ENCODE measurements at places on chromosomes 12 and 14.
A peak's percentile ranks its signal among the peaks of the same experiment; 100 is the strongest.

- no peak for DNase-seq
These were observed 60.6 kb downstream of the ARL6IP4 start for GRCh38 chr12:123041042-123041531.

GRCh38 chr14:58193542-58193941 is 6.4 kb upstream of the ACTR10 start:
- DNase-seq = no peak

- DNase-seq = no peak
These were observed 184.6 kb upstream of the TMEM260 start for GRCh38 chr14:56394826-56395530.

DNA sequence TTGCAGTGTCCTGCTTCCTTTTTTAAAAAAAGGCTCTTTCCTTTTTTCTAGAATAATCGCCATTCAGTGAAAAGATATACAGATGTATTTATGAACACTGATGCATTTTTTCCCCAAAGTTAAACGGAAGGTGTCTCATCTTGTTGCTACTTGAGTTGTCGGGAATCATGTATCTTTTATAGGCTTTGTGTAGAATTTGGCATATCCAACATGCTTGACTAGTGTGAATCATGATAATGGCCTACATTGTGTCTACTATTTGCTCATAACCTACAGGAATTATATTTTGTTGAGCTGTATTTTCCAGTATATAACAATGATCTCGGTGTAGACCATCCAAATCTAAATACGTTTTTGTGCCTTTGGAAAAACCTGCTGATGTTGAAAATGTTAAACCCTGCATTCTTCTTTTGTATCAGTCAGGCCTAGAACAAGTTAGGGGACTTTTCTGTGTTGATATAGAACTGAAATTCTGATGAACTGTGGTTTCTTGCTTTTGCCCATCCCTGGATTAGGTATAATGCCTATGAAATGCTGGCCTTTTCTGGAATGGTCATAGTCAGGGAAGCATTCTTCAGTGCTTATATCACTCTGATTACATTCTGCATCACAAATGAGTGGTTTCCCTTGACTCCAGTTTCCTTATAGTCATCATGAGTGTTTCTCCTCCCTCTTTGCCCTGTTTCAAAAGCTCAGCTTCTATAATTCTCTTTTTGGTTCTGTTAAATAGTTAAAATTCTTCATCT is 10.8 kb downstream of the BMAL2 start:
- DNase-seq = no peak

DNA sequence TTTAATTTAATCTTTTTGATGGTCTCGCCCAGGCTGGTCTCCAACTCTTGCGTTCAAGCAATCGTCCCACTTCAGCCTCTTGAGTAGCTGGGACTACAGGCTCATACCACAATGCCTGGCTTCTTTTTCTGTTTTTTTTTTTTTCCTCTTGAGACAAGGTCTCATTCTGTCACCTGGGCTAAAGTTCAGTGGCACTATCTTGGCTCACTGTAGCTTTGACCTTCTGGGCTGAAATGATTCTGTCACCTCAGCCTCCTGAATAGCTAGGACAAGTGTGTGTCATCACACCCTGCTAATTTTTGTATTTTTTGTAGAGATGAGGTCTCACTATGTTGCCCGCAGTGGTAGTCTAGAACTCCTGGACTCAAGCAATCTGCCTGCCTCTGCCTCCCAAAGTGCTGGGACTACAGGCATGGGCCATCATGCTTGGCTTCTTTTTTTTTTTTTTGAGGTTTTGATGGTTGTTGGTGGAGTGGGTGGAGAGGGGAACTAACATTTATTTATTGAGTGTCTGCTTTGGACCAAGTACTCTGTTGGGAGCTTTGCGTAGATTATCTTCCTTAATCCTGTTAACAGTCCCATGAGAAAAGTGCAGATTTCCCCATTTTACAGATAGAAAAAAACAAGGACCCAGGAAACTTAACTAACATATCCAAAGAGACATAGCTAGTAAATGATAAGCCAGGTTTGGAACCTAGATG is 102.0 kb downstream of the DIP2B start:
- DNase-seq = no peak

DNA sequence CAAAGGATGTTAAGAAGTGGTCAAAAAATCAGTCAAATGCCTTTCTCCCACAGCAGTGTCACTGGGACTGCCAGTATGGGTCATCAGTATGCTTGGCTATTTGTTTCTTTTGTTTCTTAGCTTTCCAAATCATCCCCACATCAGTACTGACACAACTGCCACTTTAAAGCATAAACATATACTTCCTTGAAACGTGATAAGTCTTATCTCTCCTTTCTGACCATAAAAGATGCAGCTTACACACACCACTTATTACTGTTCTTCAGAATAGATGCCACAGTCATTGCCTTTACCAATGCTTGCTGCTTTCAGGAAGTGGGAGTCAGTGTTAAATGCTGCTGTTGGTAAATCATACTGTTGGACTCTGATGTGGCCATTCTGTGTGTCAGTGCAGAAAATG is 18.6 kb upstream of the GARIN2 start:
- no peak for DNase-seq

DNA sequence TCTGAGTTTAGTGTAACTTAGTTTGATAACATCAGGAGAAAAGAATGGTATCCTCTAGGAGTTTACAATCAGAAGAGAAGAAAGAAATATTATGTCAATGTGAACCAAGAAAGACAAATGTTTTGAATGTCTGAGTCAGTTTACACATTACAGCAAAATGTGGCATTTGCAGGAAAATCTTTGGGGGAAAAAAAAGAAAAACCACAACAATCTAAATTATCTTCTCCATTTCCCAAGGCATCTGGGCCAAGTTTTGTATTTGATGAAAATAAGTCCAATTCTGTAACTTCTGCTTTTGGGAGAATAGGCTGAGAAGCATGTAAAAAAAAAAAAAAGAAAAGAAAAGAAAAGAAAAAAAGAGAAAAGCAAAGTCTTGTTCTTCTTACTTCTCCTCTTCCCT is 58.8 kb upstream of the FLRT2 start:
- DNase-seq = no peak

- DNase-seq = no peak
These were observed 293.0 kb upstream of the TBX3 start for GRCh38 chr12:114976959-114977358.

DNA sequence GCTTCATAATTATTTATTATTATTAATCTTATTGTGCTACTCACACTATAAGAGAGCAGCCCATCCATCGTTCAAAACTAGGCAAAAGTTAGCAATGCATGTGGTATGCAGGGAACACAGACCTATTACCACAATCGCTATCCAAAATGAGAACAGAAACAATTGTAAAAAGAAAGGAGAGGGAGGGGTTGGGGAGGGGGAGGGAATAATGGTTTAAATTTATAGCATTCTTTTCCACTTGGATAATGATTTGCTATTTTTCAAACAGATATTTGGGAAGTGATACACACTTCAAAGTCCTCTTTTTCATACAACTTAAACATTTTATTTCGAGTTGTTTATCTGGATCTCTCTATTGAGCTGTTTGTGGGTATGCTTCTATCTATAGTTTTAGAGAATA is 248.6 kb upstream of the SOX5 start:
- DNase-seq = no peak

DNA sequence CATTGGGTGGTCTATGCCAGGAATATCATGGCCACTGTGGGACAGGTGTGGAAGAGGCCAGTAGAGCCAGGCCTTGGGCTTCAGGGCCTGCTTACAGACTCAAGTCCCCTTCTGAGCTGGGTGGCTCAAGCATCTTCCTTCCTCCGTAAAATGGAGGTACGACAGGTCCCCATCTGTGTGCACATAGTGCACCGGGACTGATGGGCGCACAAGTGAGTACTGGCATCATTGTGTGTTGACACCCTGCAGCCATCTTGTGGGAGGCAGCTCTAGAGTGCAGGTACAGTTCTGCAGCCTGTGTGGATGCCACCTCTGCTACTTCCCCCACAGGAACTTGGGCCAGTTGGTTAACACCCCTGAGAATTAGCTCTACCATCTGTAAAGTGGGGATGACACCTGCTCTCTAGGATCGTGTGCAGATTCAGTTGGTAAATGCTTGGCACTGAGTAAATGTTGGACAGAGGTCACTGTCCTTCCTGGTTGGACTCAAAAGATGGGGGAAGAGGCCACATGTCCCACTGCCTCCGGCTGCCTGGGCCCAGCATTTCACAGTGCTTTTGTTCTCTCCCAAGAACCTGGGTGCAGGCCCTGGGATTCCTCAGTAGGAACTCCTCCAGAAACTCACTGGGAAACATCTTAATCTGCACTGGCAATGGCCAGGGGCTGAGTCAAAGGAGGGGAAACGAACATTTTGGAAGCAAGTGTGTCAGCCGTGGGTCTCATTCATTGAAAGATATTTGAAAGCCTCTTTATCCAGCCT is 70.6 kb downstream of the C14orf132 start:
- DNase-seq = no peak

DNA sequence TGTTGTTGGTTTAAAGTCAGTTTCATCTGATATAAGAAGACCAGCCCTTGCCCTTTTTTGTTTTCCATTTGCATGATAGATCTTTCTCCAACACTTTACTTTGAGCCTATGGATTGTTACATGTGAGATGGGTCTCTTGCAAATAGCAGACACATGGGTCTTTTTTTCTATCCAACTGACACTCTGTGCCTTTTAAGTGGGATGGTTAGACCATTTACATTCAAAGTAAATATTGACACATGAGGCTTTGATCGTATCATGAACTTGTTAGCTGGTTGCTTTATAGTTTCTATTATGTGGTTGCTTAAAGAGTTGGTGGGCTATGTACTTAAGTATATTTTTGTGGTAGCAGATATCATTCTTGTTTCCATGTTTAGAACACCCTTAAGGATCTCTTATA is 213.4 kb upstream of the G2E3 start:
- DNase-seq = no peak

DNA sequence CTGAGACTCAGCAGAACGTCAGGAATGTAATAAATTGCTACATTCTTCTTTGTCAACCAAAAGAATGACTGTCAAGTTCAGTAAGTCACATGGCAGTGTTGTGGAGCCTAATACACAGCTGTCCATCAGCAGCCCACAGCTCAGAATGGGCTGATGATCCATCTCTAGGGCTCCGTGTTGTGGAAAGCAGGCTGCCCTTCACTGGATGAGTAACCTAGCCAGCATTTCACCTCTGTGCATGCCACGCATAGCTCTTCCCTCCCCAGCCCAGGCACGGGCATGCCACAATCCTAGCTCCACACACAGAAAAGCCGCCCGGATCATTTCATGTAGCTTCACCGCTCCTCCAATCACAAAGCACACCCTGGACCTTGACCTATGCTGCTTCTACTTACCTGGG is 878.0 kb upstream of the TMEM132C start:
- no peak for DNase-seq

- DNase-seq = no peak
These were observed 92.9 kb downstream of the SPTSSA start for GRCh38 chr14:34368971-34369647.

- DNase-seq = peak; percentile 73
These were observed 48.2 kb upstream of the ATP2B1 start for GRCh38 chr12:89756585-89757398.

DNA sequence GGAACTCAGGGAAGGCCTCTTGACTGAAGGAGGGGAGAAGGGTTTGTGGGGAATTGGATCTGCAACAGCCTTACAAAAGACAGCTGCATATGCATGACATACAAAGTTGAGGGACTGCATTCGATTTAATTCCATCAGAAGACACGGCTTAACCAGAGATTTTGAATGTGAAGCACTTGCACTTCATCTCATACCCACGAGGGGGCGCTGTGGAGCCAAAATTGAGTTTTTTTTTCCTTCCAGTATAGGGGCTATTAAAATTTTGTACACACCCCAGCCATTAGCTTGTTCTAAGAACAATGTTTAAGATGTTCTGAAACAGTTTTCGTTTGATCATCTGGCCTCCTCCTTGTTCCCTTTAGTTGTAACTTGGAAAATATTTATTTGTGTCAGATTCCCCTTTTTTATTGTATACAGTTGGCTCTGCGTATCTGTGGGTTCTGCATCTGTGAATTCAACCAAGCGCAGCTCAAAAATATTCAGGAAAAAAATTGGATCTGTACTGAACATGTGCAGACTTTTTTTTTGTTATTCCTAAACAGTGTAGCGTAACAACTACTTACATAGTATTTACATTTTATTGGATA is 1.6 kb downstream of the SUDS3 start:
- DNase-seq = no peak

- DNase-seq = no peak
These were observed 68.2 kb upstream of the E2F7 start for GRCh38 chr12:77133566-77133965.

DNA sequence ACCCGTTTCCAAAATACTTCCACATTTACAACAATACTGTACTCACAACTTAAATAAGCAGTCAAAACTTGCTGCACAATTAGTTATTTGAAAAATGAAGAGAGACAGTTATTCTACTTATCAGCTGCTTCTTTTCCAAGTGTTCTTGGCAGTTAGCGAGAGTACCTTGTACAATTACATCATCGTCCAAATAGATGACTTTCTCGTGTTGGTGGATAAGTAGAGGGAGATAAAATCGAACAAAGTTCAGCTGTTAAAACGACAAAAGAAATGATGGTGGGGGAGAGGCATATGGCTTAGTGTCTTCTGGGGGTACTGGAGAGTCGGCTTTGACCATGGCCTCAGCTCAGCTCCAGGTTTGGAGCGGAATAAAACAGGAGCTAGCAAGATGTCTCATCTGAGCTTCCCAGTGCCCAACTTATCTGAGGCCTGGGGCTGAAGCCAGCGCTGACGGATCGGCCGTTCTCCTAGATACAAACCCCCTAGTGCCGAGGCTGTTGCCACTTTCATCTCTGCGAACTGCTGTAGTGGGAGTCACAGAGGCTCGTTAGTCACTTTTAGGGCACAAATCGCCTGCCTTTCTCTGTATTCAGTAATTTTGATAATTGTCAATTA is 31.7 kb downstream of the TDG start:
- no peak for DNase-seq

All from brain pericyte (primary cell).